ENCODE measurements at places on chromosomes 7 and 10.

- no peak for DNase-seq
Measured at GRCh38 chr7:111274857-111275256, 183.9 kb downstream of the LRRN3 start.

DNA sequence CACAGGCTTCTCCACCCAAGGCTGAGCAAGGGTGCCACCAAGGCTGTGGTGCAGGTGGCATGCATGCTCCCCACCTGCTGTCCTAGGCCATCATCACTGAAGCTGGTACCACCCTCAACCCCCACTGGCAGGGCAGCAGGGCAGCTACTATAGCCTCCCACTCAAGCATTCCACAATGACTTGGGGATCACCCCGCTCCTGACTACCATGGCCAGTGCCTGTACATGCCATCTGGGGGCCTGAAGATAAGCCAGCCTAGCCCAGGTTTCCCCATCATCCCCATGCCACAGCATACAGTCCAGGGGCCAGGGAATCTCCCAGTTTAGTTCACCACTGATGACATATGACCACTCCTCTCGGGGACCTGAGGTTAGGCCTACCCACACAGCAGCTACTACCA is 510.9 kb upstream of the LRRTM3 start:
- DNase-seq = no peak

DNA sequence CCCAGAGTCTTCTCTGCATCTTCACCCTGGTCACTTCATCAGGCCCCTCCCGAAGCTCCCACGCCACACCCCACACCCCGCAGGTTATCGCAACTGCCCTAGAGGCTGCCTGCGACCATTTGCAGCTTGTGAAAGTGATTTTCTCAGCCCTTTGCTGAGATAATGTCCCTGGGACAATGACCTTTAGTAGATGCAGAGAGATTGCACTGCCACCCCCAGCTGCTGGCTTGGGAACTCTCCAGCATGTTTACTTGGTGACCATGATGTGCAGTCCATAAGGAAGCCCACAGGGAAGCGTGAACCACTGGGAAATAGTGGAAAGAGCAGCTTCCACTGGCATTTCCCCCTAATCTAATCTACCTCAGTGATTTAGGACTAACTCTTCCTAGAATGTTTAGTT is 97.3 kb downstream of the WNT2 start:
- no peak for DNase-seq

DNA sequence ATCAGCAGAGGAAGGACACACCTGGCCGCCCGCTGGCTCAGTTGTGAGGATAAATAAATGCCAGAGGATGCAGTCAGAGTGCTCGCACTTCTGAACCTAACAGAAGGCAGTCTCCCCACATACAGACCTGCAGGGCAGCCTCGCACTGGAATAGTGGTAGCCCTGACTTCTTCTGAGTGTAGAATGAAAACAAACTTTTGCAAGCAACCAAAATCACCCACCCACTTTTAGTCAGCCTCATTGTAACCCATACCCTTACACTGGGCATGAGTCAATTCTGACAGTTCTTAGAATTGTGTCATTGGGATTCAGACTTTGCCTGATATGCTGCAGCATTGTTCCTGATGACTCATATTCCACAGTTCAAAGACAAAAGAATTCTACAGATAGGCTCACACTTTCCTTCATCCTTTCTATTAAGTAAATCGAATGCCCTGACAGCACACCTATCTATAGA is 167.0 kb upstream of the CDK1 start:
- peak; percentile 55 for DNase-seq

DNA sequence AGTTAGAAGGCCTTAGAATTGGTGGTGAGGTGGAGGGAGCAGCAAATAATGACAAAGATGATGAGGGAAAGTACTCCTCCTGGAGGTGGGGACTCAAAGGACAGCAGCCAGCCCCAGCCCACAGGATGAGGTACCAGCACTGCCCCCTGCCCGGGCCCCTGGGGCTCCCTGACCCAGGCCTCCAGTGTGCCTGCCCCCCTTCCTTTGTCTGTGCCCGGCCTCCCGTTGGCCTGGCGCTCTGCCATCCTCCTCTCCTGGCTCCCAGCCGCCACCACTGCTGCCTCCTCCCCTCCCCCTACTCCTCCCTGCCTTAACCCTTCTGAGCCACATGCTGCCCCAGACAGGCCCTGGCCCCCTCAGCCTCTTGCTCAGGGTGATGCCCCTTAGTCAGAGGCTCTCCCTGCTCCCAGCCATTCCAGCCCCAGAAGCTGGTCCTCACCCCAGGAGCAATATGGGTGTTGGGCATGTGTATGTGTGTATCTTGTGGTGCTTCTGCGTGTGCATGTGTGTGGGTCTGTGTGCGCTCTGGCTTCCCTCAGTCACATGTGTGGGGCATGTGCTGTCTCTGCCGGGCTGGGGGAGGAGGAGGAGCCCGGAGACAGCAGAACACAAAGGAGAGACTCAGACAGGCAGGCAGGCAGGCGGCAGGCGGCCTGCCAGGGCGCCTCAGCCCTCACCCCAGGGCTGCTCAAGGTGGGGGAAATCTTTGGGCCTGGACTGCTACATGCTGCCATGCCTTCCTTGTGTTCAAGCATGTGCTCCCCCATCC is 2.6 kb downstream of the LDB1 start:
- no peak for DNase-seq

DNA sequence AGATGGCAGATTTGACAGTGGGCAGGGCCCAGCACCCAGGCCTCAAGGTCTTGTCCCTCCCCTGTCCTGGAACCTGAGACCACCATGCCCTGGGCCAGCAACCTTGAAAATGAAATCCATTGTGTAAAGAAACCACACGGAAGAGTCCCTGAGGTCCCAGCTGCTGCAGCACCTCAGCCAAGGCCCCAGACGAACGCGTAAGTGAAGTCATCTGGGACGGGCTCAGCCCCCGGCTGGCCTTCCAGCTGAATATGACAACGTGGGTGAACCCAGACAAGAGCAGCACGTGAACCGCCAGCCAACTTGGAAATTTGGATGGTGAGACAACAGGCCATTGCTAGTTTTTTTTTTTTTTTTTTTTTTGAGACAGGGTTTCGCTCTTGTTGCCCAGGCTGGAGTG is 70.3 kb downstream of the CYTH3 start:
- DNase-seq = no peak

DNA sequence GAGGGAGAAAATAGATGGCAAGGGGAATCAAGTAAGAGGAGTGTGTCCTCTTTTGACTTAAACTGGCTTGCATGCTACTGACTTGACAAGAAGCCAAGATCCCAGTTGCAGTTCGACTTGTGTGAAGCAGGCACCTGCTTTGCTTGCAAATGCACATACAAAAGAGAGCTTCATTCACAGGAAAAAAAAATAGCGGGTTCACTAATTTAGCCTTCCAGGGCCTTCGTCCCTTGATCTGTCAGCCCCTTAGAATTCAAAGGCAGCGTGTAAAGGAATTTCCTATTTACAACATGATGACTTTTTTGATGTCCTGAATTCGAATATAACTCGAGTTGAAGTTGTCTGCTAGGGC is 192.1 kb downstream of the CELF2 start:
- DNase-seq = no peak

DNA sequence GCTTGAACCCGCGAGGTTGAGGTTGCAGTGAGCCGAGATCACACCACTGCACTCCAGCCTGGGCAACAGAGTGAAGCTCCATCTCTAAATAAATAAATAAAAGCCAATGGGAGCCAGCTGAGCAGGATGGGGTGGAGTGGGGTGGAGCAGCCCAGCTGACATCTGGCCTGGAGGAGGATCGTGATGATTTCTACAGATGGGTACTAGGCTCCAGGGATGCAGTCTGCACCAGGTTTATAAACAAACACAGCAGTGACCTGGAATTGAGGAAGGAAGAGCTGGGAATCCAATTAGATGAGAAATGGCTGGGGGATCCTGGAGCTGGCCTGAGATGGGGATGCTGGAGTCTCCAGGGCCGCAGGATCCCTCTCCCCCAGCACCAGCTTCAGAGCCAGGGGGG is 7.3 kb upstream of the GRIFIN start:
- DNase-seq = no peak

DNA sequence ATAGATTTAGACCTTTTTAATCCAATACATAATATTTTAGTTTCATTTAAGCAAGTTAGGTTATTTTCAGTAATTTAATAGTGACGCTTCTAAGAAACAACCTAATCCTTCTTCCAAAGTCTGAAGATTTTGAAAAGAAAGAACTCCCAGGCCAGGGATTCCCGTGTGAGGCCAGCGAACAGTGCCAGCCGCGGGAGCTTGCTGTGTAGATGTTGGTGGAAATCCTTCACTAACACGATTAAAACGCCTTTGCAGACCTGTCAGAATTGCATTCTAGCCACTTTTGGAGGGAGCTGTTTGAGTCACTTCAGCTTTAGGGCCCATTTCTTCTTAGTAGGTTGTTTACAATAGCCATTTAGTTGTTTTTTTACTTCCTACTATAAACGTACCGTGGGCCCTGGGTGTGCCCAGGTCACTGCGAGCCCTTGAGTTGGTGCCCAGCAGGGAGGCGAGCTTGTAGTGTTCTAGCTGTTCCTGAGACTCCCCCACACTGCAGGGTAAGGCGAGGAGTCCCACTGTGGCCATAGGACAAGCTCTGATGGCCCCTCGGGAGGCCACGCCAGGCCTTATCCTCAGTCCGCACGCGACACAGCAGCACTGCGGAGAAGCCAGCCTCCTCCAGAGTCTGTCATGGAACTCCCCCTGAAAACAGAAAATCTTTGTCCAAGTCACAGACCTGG is 32.3 kb downstream of the PPP2R2D start:
- no peak for DNase-seq

DNA sequence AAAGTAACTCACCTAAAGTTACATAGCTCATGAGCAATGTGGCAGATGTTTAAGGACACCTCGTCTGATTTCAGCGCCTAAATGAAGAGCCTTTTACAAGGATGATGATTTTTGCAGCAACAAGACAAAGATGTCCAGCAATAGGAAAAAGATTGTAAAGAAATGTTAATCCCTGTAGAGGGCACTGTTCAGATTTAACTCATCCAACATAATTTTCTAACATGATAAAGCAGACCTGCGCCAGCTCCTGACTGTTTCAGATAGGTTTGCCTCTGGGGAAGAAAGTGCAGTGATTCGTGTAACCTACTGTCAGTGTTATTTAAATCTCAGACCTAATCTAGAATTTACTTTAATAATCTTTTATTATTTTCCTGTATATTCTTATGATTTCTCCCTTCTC is 595.2 kb downstream of the AUTS2 start:
- DNase-seq = no peak

GRCh38 chr7:29486191-29486700 is 77.4 kb upstream of the PRR15 start:
- DNase-seq = no peak

DNA sequence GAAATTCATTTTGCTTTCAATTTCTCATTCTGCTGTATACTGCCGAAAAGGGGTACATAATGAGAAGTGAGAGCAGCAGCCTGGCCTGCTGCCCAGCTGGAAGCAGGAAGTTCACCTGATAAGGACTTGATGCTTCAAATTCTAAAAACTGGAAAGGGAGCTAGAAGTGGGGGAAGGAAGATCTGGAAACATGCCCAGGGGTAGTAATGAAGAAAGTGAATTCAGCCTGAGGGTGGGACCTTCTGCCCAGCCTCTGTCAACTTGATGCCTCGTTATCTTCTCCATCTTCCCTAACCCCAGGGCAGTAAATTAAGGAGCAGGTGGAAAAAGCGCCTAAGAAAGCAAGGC is 69.4 kb downstream of the ARMH3 start:
- DNase-seq = no peak

- DNase-seq = no peak
Measured at GRCh38 chr7:138176060-138176459, 99.8 kb downstream of the AKR1D1 start.

DNA sequence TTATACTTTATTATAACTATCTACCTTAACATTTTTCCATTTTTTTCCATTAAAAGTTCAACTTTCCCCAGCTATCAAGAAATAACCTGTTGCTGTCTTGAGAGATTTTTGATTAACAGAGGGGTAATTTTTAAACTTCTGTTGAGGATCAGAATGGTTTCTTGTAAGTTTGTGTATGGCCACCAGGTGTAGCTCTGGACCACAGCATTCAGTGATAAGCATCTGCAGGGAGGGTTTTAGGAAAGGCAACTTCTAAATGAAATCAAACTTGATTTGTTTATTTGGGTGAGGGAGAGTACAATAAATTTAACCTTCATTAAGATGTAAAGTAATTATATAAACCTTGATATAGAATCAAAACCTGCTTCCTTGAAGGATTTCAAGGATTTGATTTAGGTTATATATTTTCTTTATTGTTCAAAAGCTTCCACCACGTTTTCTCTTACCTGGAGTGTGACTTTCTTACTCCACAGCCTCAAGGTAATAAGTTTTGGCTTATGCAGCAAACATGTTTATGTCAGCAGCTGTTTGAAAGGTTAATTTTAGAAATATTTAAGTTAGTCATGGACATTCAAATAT is 153.3 kb downstream of the STK31 start:
- peak; percentile 45 for DNase-seq

DNA sequence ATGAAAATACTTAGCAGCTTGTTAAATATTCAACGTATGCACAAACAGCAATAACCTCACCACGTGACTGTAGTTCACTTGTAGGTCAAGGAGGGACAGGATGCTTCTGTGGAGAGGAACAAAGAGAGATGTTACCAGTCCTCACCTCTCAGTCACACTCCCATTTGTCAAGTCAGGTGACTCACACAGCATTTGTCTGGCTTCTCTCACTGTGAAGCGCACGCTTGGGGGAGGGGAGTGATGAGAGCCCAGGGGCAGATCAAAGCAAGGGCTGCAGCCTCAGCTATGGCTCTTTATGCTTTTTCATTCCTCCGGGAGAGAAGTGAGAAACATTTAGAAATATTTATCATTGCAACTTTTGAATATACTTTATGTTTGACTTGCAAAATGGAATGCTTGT is 2.9 kb upstream of the RBM20 start:
- peak; percentile 42 for DNase-seq

- no peak for DNase-seq
Measured at GRCh38 chr10:3421537-3422257, 249.1 kb upstream of the PITRM1 start.

- DNase-seq = no peak
Measured at GRCh38 chr10:88858491-88858890, 6.8 kb upstream of the ANKRD22 start.

- DNase-seq = no peak
Measured at GRCh38 chr7:134018306-134018705, 108.8 kb upstream of the LRGUK start.

DNA sequence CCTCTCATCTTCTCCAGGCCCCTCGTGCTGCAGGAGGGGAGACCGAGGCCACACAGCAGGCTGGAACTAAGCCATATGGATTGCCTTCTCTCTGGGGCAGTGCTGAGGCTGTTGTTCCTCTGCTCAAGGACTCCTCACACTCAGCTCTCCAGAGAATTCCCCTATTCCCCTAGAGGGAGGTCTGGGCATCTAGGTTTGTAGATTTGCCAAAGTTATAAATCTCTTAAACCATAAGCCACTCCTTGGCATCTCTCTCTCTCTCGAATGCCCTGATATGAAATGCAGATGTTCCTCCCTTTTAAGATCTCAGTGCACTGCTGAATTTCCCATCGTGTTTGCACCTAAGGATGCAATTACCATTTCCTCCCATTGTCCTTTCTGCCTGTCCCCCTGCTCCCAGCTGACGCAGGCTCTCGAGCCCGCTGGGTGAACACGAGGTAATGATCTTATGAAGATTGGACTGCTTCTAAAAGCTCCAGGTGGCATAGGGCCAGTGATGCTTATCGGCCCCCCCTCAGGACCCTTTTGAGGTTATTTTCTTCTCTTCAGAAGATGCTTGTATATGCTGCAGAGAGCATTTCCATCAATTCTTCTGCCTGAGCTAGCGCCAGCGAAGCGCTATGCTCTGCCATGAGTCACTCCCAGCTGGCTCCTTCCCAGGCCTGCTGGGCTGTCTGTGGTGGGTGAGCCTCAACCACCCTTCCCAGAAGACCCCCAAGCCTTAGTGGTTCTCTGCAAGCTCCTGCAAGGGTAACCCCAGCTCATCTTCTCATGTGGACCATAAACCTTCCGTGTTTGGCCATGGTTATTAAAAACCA is 41.6 kb upstream of the AQP1 start:
- DNase-seq = no peak

Data from HCT116 (cell line).